ENCODE measurements at places on chromosomes 6 and 20.

DNA sequence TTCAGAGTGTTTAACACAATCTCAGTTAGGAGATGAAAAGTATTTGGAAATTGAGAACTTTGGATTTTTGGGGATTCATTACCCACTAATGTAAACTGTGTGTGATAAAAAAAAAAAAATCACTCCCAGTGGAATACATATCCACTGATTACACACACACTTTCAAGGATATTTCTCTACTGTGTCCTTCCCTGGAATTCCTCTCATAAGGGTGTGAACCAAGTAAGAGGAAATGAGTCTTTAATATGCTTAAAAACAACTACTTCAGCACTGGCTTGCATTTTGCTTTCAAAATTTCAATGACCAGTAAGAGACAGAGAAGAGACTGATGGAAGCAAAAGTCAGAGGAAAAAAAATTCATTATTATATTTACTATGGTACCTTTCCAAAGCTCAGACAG lies 24.5 kb upstream of the MYCT1 start:
- no peak for DNase-seq

DNA sequence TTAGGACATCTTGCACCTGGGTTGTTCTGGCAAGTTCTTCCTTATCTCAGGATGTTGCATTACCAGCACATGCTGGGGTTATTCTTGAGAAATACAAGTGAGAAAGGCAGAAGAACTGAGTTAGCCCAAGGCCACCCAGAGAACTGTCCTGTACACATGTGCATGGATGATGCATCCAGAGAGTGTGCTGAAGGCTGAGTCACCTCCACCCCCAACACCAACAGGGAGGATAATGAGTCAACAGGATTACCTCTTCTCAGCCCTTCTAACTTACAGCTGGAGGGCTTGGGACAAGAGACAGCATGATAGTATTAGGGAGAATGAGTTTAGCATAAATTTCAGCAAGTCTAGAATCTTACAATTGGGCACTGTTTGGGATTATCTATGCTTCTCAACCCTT lies 8.5 kb downstream of the SCGN start:
- DNase-seq: peak; percentile 93

DNA sequence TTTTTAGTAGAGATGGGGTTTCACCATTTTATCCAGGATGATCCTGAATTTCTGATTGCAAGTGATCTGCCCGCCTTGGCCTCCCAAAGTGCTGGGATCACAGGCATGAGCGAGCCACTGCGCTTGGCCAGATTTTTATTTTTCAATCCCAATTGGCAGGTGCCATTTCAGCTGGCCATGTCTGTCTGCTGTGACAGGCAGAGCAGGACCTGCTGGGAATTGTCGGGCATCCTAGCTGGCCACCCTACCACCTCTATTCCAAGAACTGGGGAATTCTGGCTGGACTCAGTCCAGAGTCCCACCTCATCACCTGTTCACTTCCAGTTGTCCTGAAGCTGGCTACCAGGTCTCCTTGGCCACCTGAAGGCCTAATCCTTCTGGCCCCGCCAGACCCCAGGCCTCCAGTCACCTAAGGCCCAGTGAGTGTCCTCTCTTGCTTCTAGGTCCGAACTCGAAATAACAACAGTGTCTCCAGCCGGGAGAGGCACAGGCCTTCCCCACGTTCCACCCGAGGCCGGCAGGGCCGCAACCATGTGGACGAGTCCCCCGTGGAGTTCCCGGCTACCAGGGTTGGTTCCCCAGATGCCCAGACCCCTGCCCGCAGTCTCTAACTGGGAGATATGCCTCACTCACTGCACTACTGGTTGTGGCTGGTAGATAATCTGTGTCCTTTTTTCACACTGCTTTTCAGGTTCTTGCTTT lies 24.0 kb downstream of the DNMT3B start:
- no peak for DNase-seq

DNA sequence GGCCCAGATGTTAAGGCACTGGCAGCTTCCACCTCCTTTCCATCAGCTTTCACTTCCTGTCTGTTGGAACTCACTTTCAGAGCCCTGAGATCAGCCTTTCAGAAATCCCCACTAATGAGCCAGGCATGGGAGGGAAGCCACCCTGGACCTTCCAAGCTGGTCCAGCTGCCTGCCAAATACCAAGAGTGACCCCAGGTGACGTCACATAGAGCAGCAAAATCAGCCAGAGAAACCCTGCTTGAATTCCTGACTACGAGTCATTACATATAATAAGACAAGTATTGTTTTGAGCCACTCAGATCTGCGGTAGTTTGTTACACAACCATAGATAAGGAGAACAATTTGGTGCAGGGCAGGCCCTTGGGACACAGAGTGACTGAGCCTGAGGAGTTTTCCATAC lies 556.0 kb upstream of the JAG1 start:
- DNase-seq: peak; percentile 89

- DNase-seq: no peak
Observed at GRCh38 chr6:131331151-131331550, 195.9 kb downstream of the AKAP7 start.

- DNase-seq: no peak
Observed at GRCh38 chr6:41877051-41877680, 18.0 kb downstream of the USP49 start.

- DNase-seq: peak; percentile 11
Observed at GRCh38 chr6:159282421-159282820, 113.2 kb downstream of the FNDC1 start.

GRCh38 chr6:153780011-153780410 lies 259.0 kb upstream of the OPRM1 start:
- DNase-seq: no peak

DNA sequence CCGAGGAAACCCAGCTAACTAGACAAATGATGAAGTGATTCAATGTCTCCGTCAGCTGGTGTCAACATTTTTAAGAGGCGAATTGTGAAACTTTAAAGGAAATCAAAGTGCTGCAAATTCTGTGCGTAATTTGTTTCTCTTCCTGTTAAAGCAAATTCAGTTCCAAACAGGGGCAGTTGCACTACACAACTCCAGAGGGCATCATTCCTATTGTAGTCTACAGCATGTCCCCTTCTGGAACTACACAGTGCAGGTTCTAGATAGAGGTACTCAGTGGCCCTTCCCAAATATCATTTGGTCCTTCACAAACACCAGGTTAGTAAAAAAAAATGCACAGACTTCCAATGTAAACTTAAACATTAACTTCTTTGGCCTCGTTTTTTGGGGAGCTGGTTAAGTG lies 38.3 kb upstream of the SMLR1 start:
- DNase-seq: no peak

GRCh38 chr20:32028647-32029372 lies 18.6 kb downstream of the CCM2L start:
- DNase-seq: no peak

GRCh38 chr6:101845621-101846020 lies 452.1 kb downstream of the GRIK2 start:
- DNase-seq: no peak

DNA sequence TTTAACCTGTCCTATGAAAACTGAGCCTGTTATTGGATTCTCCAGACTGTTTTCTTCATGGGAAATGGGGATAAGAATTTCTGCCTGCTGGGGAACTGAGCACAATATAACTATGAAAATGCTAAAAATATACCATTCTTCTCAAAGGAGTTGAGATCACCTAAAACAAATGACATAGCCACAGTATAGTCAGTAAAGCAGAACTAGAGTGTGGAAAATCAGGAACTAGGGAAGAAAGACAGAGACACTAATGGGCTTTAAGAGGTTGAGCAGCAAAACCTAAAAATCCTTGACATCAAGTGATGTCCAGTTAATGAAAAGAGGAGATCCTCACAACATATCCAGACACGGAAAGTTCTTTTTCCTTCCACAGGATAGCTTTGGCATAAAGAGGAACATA lies 215.7 kb upstream of the CST7 start:
- no peak for DNase-seq

DNA sequence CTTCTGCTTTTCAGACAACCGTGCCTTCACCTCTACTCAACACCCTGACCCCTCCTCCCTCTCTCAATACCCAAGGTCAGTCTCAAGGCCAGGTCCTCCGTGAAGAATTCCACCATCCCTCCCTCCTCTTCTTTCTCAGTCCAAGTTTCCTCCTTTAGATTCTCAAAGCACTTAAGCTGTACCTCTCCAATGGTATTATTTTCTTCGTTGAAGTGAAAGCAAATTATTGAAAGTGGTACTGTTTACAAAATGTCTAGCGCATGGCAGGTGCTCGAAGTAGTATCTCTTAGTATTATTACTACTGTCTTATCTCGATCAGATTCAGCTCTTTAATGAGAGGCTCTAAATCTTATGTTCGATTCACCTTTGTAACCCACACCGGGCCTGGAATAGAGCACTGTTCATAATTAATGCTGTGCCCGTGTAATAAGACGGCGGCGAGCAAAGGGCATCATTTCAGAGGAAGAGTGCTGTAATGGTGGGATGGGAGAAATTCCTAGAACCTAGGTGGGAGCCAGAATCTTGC lies 593 bp upstream of the RALGAPB start:
- no peak for DNase-seq

- no peak for DNase-seq
Observed at GRCh38 chr6:10014557-10014956, 400.3 kb downstream of the TFAP2A start.

DNA sequence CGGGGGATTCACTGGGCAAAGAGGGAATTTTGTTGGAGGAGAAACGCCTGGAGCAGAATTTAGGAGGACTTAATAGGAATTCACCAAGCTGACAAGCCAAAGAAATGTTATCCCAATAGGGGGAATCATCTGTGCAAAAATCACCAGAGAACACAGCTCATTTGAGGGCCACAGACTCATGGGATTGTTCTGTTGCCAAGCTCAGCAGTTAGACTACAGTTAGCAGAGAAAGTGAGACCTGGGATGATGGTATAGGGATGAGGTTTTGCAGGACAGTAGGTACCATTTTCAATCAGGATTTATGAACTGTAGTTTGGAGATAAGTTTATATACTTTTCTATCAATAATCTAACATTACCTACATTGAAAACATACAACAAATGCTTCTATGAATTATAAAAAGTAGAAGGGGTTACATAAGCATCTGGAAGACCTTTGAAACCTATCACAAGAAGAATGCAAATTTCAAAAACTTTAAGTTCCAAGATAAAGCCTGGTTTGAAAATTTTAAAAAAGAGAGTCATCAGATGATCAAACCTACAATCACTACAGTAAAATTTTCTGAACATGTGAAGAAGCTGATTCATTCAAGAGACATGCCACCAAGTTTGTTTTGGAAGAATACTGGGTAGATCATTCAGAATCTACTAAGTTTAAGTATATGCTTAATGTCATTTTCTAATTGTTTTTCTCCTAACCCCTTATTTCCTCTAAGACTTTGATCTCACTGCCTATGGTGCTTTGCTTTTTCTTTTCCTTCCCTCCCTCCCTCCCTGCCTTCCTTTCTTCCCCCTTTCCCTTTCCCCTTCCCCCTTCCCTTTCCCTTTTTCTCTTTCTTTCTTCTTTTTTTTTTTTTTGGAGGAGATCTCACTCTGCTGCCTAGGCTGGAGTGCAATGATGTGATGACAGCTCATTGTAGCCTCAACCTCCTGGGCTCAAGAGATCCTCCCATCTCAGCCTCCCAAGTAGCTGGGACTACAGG lies 81.5 kb downstream of the KIF13A start:
- peak; percentile 86 for DNase-seq

DNA sequence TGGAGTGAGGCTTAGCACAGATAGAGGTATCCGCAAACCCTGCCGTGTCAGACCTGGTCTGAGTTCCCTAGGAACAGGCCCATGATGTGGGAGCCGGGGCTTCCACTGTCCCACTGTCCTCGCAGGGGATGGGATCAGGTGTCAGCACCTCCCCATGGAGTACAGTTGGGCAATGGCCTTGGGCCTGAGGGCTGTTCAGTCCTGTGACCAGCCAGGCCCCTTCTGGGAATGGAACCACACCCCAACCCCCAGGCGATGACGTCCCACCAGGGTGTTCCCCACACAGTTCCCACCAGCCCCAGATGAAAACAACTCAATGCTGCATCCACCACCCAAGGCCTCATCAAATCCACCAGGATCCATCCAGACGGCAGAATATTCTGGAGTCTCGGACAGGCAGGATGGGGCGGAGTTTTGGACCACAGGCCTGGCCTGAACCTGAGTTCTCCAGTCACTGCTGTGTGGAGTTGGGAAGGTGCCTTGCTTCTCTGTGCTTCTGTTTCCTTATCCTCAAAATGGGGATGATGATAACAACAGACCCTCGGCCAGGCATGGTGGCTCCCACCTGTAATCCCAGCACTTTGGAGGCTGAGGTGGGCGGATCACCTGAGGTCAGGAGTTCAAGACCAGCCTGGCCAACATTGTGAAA lies 62.2 kb downstream of the UBE2V1 start:
- no peak for DNase-seq

DNA sequence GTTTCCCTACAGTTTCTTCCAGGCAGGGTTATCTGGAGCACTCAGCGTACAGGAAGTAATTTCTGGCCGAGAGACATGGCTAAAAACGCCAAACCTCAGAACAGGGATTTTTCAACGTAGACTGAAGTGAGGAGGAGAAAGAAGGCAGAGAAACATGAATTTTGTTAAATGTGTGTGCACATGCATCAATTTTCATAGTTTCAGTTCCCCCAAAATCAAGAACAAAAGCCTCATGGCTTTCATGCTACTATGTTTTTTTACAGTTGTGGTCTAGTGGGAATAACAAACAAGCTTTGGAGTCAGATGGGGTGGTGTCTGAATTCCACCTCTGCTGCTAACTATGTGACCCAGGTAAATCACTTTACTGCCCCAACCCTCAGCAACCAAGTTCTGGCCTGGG lies 4.9 kb downstream of the TOMM34 start:
- no peak for DNase-seq

DNA sequence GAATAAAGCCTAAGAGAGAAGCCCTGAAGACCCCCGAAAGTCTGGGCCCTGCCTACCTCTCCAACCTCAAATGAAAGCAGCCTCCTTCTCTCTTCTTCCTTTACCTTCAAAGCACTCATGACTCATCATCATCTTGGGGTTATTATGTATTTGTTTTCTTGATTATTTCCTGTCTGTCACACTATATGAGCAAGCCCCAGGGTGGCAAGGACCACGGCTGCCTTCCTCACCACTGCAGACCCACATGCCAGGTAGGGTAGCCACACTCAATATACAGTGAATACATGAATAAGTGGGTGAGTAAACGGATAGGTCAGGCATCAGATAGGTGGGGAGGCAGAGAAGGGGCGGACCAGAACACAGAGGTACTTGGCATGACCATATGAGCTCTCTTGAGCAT lies 8.8 kb downstream of the WFDC3 start:
- DNase-seq: peak; percentile 17

DNA sequence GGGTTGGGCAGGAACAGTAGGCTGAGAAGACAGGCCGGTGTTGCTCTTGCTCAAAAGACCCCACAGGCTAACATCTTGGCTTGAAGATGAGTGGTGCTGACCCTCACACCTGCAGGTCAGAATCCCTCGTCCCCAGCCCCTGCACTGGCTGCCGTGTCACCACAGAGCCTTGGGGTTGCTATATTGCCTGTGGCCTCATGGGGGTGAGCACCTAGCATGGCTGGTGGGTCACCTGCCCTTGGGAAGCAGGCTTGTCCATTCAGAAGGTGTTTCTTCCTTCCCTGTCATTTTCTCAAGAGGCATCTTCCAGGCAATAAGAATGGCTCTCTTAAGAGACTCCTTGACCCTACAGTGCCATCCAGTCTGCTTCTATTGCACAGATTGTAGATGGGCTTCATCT lies 7.7 kb downstream of the SLC22A16 start:
- no peak for DNase-seq
